CD4-positive, alpha-beta T cell (primary cell): ENCODE measurements at places on chromosomes 6 and 20. TPM values are rescaled to one million over a fixed set of nuclear protein-coding genes. Genes with fewer than 3 reads are reported as not detected.

DNA sequence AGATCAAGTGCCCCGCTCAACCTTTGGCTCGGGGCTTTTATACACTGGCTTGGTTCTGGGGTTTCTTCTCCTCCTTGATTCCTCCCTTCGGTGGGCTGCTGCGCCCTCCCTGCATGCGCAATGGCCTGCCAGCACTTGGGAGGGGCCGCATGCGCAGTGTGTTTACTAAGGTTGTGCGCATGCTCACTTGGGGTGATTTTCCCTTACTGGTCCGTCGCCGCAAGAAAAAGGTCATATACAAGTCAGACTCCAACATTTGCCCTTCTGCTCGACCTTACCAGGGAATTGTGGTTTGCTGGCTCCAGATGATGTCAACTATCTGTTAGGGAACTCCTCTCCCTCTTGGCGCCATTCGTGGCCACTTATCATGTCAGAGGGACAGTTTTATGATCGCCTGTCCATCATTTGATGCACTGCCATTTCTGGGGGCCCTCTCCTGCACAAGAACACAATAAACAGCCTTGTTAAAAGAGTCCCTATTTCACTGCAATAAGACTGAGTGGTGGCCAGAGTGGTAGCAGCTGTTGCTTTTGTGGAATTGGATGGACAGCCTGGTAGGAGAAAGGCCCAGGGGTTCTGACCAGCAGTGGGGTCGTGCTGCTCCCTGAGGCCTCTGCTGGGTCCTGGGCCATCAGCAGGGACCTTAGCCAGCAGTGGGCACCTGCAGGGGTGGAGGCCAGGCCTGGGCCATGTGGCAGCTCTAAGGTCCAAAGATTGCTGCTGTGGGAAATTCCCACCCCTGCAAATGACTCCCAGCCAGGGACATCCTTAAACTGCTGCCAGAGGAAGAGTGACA, 2.8 kb upstream of the LBP start:
- no peak overlapping the region for H3K4me3 ChIP-seq
- no peaks in the 10 kb centered on the region for H3K36me3 ChIP-seq
- no peak for DNase-seq

GRCh38 chr20:61055180-61056010, 196.7 kb upstream of the CDH4 start:
- DNase-seq: no peak
- no peaks in the 10 kb centered on the region for H3K27me3 ChIP-seq
- H3K27ac ChIP-seq: no peak overlapping the region
- H3K4me1 ChIP-seq: no peaks in the 10 kb centered on the region
- H3K36me3 ChIP-seq: no peaks in the 10 kb centered on the region

DNA sequence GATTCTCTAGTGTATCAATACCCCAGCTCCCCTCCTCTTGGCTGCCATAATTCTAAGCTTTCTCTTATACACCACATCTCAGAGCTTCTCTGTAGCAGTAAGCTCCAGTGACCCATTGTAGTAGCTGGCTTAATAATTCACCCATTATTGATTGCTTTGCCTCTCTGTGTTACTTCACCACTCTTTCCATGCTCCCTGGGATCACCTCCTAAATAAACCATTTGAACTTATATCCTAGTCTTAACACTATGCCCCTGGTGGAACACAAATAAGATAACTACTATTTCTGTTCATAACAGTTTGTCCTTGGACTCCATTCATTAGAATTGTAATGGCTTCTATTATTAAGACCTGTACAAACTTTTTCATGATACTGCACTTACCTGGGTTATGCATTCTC, 758.9 kb downstream of the KIF16B start:
- no peak overlapping the region for H3K27ac ChIP-seq
- no peaks in the 10 kb centered on the region for H3K36me3 ChIP-seq
- H3K4me1 ChIP-seq: no peaks in the 10 kb centered on the region
- DNase-seq: no peak
- no peak overlapping the region for H3K4me3 ChIP-seq
- H3K27me3 ChIP-seq: no peaks in the 10 kb centered on the region

DNA sequence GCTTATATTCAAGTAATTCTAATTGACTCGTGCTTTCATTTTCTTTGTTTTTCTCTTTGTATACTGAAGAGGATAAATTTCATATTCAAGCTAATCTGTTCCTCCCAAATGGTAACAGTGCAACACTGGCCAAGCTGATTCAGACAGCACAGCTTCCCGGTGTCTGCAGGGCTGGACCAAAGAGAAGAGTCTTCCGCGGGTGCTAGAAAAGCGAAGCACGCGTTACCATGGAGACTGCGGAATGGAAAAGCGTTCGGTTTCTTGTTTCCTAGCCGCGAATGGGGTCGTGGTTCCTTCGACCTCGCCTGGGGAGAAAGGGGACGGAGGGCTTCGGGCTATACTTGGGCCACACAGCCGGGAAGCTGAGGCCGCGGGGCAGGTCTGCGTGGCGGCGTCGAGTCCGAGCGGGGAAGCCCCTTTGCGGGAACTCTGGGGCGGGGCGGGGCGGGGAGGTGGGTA, 6.2 kb upstream of the ZNF311 start:
- no peaks in the 10 kb centered on the region for H3K36me3 ChIP-seq
- peak; percentile 20 for DNase-seq
- peaks cover 21% of the 10 kb centered on the region for H3K4me1 ChIP-seq
- peak overlapping the region; percentile 57 for H3K4me3 ChIP-seq

DNA sequence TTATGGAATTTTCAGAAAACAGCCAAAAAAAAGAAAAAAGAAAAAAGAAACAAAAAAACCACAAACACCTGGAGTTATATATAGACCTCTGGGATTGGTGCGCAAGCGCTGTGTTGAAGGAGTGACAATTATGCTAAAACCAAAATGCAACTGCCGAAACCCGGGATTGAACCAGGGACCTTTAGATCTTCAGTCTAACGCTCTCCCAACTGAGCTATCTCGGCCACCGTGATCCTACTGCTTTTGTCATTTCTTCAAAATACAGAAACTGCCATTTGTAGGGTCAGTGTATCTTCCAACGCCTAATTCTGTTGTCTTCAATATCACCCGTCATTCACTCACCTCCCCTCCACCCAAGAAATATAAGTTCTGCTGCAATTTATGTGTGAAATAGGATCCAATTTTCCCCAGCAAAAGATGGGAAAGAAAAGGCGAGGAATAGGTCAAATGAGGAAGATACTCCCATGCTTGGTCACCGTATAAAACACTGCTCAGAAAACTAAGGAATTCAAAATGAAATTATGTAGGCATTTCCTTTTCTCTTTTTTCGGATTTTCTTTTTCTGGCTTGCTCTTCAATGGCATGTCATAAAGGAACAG, 116.0 kb downstream of the TRIM27 start:
- no peak overlapping the region for H3K27ac ChIP-seq
- no peak overlapping the region for H3K4me3 ChIP-seq
- H3K4me1 ChIP-seq: no peaks in the 10 kb centered on the region
- H3K27me3 ChIP-seq: peaks cover 75% of the 10 kb centered on the region
- no peak for DNase-seq

DNA sequence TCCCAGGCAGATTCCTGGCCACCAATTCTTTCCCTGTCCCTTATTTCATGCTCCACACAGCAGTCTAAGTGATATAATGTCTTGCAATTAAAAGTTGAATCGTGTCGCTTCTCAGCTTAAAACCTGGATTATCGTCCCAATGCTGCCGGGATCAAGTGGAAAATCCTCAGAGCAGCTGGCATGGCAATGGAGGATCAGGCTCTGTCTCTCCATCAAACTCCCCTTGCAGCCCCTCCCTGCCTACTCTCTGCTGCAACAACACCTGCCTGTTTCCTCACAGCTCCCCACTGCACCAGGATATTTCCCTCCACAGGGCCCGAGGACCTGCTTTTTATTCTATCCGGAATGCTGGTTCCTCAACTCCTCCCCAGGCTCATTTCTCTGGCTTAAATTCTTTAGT, 277.1 kb downstream of the SYNE1 start:
- H3K4me1 ChIP-seq: no peaks in the 10 kb centered on the region
- no peaks in the 10 kb centered on the region for H3K27me3 ChIP-seq
- H3K36me3 ChIP-seq: no peaks in the 10 kb centered on the region

- H3K4me3 ChIP-seq: no peak overlapping the region
- DNase-seq: no peak
- H3K4me1 ChIP-seq: no peaks in the 10 kb centered on the region
- no peak overlapping the region for H3K27ac ChIP-seq
- no peaks in the 10 kb centered on the region for H3K27me3 ChIP-seq
These were observed 592.7 kb upstream of the BTBD3 start for GRCh38 chr20:11324990-11325389.

DNA sequence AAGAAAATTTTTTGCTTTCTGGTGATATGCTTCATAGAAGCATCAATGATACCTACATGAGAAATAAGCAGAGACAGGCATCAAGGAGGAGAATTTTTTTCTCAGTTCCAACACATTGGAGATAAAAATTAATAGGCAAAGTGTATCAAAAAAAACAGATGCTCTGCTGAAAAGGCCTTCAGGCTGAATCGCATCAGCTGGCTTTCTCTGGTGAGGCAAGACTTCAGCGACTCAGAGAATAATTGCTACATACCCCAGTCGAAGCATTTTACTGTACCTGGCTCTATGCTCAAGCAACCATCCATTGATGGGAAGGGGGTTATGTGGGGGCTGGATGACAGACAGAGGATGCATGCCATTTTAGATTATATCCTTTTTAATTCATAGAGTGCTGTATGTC, 415.1 kb downstream of the TFAP2A start:
- H3K27ac ChIP-seq: no peak overlapping the region
- DNase-seq: no peak
- H3K27me3 ChIP-seq: no peaks in the 10 kb centered on the region
- H3K4me1 ChIP-seq: no peaks in the 10 kb centered on the region

TAGAP gene
- total RNA-seq: 245 TPM

HMGN4 gene
- 24.8 TPM for total RNA-seq

ERGIC3 gene
- total RNA-seq: 146 TPM

CLPSL1 gene
- not detected for total RNA-seq

TXLNB gene
- total RNA-seq: 0.17 TPM

RAD21L1 gene
- total RNA-seq: not detected
